ENCODE measurements at places on chromosomes 3 and 15. TPM values are rescaled to one million over a fixed set of nuclear protein-coding genes. Genes with fewer than 3 reads are reported as not detected.

NR1I2 gene
- not detected for total RNA-seq

SPTBN5 gene
- 0.09 TPM for total RNA-seq

KLHL40 gene
- not detected for total RNA-seq

CD200R1 gene
- total RNA-seq: 0.09 TPM

MGA gene
- total RNA-seq: 7.9 TPM

TRIM42 gene
- not detected for total RNA-seq

PLA1A gene
- total RNA-seq: 0.50 TPM

PRR20G gene
- 0.14 TPM for total RNA-seq

INSYN1 gene
- 2.1 TPM for total RNA-seq

DHX36 gene
- 59.6 TPM for total RNA-seq

APEH gene
- 59.0 TPM for total RNA-seq

FEZF2 gene
- total RNA-seq: not detected

CPN2 gene
- not detected for total RNA-seq

TBC1D21 gene
- total RNA-seq: not detected

GUCA1C gene
- total RNA-seq: not detected

C3orf20 gene
- not detected for total RNA-seq

INKA1 gene
- total RNA-seq: 1.7 TPM

XYLB gene
- total RNA-seq: 4.3 TPM

GMPS gene
- 84.1 TPM for total RNA-seq

SLC9C1 gene
- total RNA-seq: not detected

ZMYND10 gene
- 1.3 TPM for total RNA-seq

CLSTN2 gene
- 0.03 TPM for total RNA-seq

GPR149 gene
- not detected for total RNA-seq

C15orf62 gene
- total RNA-seq: not detected

FOXL2 gene
- total RNA-seq: 3.3 TPM

SLC22A13 gene
- not detected for total RNA-seq

SPTSSB gene
- not detected for total RNA-seq

MEX3B gene
- total RNA-seq: 4.3 TPM

AP3B2 gene
- total RNA-seq: 0.40 TPM

AGTR1 gene
- total RNA-seq: 0.50 TPM

CCR3 gene
- total RNA-seq: not detected

DUOX1 gene
- total RNA-seq: not detected

MNS1 gene
- total RNA-seq: 2.7 TPM

NRG4 gene
- total RNA-seq: 1.7 TPM

ZNF385D gene
- not detected for total RNA-seq

ANKUB1 gene
- not detected for total RNA-seq

ATP8B4 gene
- total RNA-seq: 0.67 TPM

ZNF621 gene
- total RNA-seq: 6.4 TPM

GOLGA8G gene
- not detected for total RNA-seq

ASB14 gene
- not detected for total RNA-seq

EXD1 gene
- total RNA-seq: not detected

GOLGA8R gene
- total RNA-seq: 0.27 TPM

CASR gene
- not detected for total RNA-seq

ALG1L2 gene
- total RNA-seq: not detected

FETUB gene
- 0.05 TPM for total RNA-seq

BFSP2 gene
- total RNA-seq: not detected

UTS2B gene
- not detected for total RNA-seq

NANOGP8 gene
- not detected for total RNA-seq

All from A549 treated with CpdA at 1 μM for 4 hours (cell line).